Aorta (tissue), 5 donors: ENCODE measurements at places on chromosomes 6 and 20. TPM values are rescaled to one million over a fixed set of nuclear protein-coding genes. Genes with fewer than 3 reads are reported as not detected.

- DNase-seq = no peak
Measured at GRCh38 chr6:109429496-109429895, 10.9 kb downstream of the PPIL6 start.

DNA sequence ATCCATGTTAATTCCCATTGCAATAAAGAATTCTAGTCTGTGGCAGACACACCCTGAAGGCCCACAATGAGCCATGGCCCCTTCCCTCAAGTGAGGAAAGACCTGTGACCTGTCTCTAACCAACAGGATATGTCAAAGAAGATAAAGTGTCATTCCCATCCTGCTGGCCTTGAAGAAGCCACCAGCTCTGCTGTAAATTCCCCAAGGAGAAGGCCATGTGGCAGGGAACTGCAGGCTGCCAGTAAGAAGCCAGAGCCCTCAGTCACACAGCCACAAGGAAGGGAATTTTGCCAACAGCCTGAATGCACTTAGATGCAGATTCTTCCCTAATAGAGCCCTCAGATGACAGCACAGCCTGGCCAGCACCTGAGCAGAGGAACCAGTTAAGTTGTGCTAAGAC, 24.8 kb downstream of the VIP start:
- no peak for DNase-seq

GRCh38 chr6:34230653-34231371, 5.9 kb upstream of the HMGA1 start:
- DNase-seq = peak; percentile 35

DNA sequence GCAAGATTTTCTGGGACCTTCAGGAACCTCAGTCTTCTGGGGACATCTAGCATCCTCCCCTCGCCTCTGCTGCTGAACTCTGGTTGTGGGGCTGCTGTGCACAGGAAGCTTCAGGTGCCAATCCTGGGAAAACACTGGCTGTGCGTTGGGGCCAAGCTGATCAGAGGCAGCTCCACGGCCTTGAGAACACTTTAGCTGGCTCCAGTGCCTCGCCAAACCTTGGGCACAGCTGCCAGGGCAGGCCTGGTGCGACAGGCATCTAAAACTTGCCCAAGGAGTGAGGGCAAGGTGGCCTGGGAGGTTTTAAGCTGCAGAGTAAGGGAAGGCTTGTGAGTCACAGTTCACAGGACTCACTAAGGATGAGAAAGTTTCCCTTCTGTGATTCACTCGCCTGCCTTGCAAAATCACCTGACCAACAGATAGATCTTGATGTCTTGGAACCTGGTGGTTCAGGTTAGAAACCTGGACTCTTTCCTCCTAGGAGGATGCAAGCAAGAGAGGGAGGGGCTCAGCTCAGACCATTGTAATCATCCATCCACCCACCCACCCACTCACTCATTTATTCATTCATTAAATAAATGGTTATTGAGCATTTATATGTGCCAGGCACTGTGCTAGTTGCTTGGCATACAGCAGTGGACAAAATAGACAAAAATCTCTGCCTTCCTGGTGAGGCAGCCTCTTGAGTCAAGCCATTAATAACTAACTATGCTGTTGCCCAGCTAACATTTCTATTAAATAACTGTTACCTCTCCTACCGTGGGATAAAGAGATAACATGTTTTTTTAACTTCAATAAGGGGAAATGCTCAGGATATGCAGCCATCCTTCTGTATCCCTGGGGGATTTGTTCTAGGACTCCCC, 2.5 kb upstream of the SPATS1 start:
- DNase-seq = no peak

DNA sequence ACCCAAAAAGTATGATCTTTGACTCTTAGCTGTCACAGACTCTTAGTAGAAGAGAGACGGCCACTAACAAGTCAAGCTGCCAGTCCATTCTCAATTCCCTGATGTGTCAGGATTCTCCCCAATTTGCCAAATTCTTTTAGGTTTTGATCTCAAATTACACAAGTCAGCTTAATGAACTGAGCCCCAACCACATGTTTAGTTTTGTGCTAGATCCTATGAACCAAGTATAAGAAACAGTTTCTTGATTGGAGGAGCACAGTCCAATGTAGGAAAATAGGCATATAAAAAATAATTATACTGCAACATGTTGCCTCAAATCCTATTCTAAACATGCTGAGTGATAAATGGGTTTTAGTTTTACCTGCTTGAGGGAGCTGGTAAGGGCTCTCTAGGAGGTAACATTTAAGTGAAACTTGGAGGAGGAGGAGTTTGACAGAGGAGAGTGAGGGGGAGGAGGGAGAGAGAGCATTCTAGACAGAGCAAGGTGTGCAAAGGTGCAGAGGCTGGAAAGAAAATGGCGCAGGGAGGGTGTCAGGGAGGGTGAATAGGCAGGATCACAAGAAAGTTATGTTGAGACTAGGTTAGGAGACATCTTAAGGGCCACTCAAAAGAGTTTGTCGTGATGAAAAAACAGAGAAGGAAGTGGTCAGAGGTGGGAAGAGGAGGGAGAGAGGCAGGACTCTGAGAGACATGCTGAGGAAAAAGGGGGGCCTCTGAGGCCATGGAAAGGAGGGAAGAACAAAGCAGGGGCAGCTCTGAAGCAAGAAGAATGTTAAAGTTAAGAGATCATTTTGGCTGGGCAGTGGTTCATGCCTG, 22.8 kb upstream of the FAM83C start:
- no peak for DNase-seq

DNA sequence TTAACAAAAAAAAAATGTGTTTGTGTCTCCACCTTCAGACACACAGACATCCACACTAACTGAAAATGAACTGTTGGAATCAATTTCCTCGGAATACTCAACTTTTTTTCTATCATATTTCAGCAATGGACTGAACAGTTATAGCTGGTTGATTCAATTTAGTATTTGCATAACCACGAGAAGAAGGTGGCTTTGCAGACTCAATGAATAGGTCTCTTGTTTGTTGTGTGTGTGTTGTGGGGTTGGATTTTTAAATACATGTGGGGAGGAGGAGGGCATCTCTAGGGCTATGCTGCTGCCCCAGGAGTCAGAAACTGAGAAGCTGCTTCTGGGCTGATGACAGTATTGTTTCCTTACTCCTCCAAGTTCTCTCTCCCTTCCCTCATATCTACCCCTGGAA, 28.7 kb downstream of the TFAP2A start:
- no peak for DNase-seq

GRCh38 chr6:136371959-136372358, 82.3 kb upstream of the BCLAF1 start:
- DNase-seq = no peak

DNA sequence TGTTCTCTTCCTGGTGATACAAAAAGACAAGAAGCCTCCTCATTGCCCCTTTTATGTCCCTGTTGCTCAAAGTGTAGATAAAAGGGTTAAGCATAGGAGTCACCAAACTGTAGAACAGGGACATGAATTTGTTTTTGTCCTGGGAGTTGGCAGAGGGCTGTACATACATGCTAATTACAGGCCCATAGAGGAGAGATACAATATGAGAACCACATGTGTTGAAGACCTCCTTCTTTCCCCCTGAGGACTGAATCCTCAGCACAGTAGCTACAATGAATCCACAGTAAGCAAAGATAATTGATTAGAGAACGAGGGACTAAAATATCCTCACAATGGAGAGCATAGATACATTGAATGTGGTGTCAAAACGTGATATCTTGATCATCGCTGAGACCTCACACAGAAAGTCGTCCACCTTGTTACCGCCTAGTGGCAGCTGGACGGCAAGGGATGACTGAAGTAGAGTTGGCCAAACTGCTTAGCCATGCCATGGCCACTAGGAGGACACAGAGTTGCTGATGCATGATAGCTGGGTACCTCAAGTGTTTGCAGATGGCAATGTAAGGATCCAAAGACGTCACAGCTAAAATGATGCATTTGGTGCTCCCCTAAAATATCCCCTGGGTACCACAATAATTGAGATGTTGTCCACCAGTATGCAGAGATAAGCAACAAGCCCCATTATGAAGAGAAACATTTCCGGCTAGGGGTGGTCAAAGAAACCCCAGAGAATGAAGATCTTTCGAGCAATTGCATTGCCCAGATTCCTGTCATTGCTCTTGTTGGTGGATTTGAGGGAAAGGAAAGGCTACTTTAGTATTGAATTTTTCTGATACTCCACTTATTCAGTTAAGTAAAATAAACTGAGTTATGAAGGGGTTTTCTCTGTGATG, 15.0 kb downstream of the OR2B3 start:
- DNase-seq = no peak

DNA sequence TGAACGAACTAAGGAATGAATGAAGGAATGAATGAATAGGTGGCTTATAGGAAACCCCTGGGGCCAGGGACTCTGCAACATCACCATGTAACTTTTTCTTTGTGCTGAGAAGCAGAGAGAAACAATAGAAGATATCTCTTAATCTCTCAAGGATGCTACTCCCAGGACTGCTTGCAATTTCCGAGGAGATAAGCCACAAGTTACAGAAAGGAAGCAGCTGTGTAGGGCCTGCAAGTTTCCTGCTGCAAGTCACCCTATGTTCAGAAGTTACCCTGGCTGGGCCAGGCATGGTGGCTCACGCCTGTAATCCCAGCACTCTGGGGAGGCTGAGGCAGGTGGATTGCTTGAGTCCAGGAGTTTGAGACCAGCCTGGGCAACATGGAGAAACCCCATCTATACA, 7.3 kb upstream of the MAVS start:
- no peak for DNase-seq

DNA sequence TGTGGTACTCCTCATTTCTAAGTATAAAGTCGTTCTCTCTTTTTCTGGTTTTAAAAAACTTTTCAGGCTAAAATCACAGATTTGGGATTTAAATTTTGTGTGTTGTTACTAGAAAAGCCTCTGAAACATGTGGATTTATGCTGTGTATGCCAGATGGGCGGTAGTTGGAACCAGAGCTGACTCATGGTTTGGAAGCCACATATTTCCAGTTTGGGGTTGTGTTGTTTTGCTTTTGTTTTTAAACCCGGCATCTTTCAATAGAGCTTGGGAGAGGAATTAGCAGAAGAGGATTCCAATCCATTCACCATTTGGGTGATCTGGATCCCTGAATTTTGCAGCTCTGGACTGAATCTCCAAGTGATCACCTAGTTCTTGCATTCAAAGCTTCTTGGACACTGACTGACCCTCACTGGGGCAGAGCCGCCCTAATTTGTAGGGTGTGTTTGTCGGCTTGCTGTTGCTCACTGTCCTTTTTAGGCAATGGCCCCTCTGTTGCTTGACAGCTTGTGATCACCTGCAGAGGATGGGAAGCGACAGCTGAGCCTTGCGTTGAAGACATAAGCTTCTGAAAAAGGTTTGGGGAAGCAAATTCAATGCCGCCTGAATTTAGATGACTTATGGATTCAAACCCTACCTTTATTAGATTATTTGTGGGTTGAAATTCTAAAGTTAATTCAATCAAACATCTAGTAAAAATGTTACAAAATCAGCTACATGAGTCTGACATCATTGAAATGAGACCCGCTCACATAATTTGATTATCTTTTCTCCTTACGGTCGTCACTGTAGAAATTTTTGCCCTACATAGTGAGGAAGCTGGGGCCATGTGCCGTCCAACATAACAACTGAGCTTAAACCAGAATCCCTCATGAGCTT, 79.9 kb upstream of the CD83 start:
- DNase-seq = no peak

GRCh38 chr6:30156262-30156599, 4.8 kb downstream of the TRIM10 start:
- DNase-seq = no peak

Gene MAP1LC3A
- 45.0 TPM for total RNA-seq

Gene PNLDC1
- total RNA-seq = not detected

Gene IYD
- not detected for total RNA-seq

Gene GPR6
- total RNA-seq = not detected
